Fibroblast of skin of back (primary cell): ENCODE measurements at places on chromosomes 12 and 14.

DNA sequence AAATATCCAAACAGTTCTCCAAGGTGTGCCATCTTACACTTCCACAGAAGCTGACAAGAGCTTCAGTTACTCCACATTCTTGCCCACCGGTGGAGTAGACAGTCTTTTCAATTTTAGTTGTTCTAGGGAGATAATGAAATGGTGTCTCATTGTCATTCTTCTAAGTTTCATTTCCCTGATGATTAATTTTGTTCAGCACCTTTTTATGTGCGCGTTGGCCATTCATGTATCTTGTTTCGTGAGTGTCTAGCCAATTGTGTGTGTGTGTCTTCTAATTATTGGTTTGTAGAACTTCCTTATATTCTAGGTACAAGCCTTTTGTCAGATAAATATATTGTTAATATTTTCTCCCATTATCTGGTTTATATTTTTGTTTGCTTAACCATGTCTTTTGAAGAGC, 63.1 kb downstream of the GLT1D1 start:
- no peak for DNase-seq

- DNase-seq = no peak
Measured at GRCh38 chr14:56115976-56116893, 2.0 kb upstream of the PELI2 start.

DNA sequence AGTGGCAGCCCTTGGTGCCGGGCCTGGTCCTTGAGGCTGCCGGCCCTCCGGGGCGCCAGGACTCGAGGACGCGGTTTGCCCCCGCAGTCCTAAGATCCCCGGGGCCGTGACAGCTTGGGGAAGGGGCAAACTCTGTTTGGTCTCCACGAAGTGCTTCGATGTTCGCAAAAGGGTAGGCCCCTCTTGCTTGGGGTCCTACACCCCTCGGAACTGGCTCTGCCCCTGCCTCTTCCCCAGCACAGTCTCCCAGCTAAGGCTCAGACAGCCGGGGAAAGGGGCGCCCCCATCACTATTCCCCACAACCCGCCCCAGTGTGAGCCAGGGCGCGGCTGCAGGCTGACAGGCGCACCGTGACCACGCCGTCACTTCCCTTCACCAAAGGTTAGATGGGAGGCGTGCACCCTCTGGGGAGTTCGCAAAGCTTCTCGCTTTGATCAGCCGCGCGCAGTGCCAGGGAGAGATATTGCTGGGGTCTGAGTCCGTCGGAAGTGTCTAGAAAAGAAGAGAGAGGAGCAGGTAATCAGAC, 7.2 kb upstream of the OTX2 start:
- no peak for DNase-seq

GRCh38 chr14:81519200-81520011, 14.2 kb downstream of the SEL1L start:
- no peak for DNase-seq

GRCh38 chr14:91009501-91010152, 50.8 kb downstream of the RPS6KA5 start:
- DNase-seq = no peak

- DNase-seq = no peak
Measured at GRCh38 chr14:92309968-92310530, 12.9 kb upstream of the SLC24A4 start.

GRCh38 chr12:119201789-119202543, 23.2 kb downstream of the HSPB8 start:
- no peak for DNase-seq

DNA sequence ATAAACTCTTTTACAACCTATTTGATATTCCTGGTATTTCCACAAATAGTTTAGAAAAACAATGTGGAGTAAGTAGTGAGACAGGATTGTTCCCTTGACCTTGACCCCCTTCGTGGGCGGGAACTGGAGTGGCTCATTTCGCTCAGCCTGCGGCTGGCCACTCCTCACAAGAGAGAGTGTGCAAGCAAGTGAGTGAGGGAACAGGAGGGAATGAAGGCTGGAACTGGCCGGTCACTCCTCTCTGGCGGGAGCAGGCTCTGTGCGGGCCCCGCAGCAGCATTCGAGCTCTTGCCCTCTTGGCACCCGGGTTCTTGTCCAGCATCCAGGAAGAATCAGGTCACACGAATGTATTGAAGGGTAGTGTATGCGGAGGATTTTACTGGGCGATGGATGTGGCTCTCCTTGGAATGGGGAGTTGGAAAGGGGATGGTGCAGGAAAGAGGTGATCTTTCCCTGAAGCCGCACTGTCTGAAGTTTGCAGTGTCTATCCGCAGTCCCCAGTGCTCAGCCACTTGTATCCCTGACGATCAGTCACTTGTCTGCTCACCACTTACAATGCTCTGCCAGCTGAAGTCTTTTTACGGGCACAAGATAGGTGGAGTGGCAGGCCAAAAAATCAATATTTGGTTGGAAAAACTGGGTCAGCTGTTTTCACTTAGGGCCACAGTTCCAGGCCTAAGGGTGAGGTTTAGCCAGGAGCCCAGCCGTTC, 28.0 kb upstream of the TXNRD1 start:
- no peak for DNase-seq

DNA sequence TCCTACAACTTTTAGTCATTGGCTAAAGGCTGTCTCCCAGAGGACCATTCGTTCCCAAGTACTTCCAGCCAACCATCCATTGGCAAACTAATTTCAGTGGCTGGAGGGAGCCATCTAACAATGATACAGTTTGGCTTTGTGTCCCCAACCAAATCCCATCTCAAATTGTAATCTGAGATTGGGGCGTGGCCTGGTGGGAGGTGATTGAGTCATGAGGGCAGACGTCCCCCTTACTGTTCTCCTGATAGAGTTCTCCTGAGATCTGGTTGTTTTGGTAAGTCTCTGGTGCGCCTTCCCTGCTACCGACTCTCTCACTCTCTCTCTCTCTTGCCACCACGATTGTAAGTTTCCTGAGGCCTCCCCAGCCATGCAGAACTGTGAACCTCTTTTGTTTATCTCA, 99.7 kb upstream of the FUT8 start:
- no peak for DNase-seq

DNA sequence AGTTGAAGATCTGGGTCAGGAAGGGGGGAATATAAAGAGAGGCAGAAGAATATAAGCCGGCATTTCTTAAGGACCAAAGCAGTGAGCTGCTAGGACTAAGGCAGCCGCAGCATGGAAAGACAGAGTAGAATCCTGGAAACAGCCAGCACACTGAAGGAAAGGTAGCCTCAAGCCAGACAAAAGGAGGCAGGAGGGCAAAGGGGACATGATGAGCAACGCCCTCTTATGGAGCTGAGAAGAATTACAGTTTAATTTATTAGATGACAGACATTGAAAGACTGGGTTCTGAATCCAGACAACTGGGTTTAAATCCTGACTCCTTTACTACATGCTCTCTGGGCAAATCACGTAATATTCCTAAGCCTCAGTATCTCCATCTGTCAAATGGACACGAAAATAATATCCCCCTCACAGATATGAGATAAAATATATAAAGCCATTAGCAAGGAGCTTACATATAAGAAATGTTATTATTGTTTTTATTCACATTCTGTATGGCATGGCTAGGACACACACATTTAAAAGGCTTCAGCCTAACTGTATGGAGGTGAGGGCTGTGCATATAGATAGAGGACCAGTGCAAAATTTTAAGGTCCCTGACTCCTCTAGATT, 8.1 kb upstream of the PCED1B start:
- DNase-seq = no peak

GRCh38 chr12:74431801-74432200, 105.8 kb upstream of the ATXN7L3B start:
- DNase-seq = no peak

DNA sequence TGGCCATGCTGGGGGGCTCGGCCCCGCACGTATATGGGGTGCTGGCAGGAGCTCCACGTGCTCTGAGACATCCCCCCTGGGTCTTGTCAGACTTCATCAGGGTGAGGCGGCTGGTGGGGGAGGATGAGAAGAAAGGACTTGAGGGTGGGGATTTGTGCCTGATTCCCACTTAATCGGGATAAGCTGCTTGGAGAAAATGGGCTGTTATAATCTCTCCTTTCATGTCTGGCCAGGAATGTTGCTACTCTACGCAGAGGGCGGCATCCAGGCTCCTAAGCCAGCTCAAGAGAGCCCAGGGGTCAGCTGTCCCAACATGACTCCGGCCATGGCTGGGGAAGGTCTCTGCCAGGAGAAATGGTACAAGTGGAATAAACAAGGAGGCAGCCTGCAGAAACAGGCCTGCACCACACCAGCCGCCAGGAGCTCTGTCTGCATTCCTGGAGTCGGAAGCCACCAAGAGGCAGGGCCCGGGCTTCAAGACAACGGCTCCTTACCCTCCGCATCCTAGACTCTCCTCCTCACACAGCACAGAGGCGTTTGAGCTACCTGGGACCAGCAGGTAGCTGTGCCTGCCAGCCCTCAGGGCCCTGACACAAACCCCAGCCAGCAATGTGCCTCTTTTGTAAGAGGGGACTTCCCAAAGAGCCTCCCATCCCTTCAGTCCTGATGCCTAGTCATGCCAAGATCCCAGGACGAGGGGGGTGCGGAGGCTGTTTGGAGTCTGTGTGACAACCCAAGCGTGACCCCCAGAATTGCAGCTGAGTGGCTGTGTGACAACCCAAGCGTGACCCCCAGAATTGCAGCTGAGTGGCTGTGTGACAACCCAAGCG, 195.8 kb upstream of the DIO3 start:
- DNase-seq = no peak

GRCh38 chr12:31222620-31223222, 103.2 kb downstream of the SINHCAF start:
- DNase-seq = no peak

DNA sequence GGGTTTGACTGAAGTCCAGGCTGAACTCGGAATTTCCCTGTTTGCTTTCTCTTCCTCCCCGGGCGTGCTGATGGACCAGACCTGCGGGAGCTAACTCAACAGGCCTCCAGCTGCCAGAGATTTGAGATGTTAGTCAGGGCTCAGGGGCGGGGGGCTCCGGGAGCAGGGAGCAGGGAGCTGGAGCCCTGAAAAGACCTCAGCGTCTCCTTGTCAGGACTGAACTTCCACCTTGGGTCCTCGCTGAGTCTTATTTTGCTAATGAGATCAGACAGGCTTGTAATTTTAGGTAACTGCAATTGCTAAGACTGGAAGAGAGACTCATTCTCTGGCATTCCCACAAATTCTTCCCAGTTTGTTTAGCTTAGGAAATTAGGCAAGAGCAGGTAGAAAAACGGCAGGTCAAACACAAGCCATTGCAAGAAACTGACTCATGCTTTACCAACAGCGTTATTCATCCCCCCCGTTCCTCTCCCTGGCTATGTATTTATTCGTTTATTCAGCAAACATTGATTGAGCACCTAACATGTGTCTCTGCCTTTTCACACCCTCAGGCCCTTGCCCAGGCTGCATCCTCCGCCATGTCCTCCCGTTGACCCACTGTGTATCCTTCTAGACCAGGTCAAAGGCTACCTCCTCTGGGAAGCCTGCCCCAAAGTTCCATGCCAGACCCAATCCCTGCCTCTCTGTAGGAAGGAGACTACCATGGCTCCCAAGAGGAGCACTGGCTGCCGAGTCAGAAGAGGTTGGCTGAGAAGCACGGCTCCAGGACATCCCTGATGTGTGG, 80.4 kb upstream of the DIO3 start:
- no peak for DNase-seq
